Skin of body (tissue), 3 donors: ENCODE measurements at places on chromosomes 3 and 15. TPM values are rescaled to one million over a fixed set of nuclear protein-coding genes. Genes with fewer than 3 reads are reported as not detected.

Gene SLC2A2
- total RNA-seq = not detected

Gene XCR1
- total RNA-seq = 0.39 TPM

Gene AADAC
- 13.7 TPM for total RNA-seq

Gene FBXO40
- total RNA-seq = 0.59 TPM
